Activated T-helper 1 cell treated with anti-CD3 and anti-CD28 coated beads, Interleukin-2, amount 50 U/mL, for 16 hours (primary cell): ENCODE measurements at places on chromosomes 13 and 19.

- no peak for DNase-seq
Observed at GRCh38 chr13:70964124-70964523, 855.9 kb upstream of the KLHL1 start.

DNA sequence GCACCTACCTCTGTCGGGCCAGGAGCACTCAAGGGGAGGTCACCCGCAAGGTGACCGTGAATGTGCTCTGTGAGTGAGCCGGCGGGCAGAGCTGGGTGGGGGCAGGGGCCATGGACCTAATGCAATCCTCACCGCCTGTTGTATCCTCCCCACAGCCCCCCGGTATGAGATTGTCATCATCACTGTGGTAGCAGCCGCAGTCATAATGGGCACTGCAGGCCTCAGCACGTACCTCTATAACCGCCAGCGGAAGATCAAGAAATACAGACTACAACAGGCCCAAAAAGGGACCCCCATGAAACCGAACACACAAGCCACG, 1.8 kb upstream of the ICAM4 start:
- DNase-seq: no peak

GRCh38 chr13:46934749-46935148, 37.9 kb upstream of the HTR2A start:
- DNase-seq: no peak

GRCh38 chr13:76350399-76350798, 535.8 kb downstream of the KCTD12 start:
- DNase-seq: no peak

DNA sequence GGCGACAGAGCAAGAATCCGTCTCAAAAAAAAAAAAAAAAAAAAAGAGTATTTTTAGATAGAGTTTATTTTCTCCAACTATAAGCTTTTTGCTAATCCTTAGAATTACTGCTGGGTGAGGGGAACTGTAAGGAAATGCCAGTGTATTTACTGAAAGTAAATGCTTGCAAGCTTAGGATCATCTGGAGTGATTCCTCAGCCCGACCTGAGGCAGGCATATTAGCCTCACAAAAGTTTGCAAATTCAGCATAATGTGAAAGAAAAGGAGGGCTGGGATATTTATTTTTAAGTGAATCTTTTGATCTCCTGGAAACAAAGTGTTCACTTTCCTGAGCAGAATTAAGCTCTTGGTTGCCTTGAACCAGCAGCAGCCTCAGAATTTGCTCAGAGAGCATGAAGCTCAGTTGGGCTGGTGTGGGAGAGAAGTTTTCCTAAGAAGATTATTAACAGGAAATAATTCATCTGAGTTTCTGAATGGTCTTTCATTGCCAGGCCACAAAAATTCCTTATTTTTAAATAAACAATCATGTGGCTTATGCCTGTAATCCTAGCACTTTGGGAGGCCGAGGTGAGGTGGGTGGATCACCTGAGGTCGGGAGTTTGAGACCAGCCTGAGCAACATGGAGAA, 24.7 kb upstream of the SPATA13 start:
- no peak for DNase-seq

DNA sequence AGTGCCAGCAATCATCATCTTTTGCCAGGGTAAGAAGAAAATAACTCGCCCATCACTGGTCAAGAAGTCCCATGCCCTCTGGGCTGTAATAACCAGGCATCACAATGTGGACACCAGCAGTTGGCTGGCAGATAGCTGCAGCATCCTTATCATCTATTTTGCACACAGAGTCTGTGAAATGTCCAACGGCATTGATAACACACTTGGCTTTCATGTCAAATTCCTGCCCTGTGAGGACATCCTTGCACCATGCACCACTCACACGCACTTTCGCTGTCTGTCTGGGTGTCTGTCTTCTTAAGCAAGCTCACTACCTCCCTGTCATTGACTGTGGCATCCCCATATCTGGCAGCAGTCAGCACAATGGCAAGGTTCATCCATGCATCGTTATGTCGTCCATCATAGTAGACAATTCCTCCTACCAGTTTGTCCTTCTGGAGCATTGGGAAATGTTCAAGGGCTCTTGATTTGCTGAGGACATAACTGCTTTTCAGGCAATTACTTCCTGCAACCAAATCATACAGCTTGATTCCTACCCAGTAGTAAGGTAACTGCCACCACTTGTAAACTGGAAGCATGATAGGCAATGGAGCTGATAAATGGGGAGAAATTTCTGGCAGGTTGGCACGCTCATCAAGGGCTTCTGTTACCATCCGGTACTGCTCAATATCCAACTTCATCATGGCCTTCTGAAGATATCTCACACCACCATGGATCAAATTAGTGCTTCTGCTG, 6.8 kb upstream of the ZSCAN5A start:
- DNase-seq: no peak

DNA sequence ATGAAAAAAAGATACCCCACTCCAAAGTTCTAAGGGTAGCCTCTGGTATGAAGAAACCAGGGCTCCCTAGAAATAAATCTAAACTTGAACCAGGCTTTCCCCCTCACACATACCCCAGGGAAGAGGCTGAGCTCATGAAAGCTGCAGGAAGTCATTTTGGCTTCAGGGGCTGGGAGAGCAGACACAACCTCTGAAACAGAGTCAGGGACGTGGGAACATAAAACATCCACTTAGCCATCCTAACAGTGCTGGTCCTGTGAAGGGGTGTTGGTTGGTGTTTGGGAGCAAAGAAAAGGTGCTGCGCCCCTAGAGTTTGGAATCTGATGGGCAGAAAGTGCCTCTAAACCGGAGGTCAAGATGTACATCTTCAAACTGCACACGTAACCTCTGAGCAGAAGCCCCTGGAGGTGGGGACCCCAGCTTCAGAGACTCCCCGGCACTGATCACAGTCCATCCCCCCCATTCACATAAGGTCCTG, 15.8 kb downstream of the RAB3D start:
- no peak for DNase-seq

DNA sequence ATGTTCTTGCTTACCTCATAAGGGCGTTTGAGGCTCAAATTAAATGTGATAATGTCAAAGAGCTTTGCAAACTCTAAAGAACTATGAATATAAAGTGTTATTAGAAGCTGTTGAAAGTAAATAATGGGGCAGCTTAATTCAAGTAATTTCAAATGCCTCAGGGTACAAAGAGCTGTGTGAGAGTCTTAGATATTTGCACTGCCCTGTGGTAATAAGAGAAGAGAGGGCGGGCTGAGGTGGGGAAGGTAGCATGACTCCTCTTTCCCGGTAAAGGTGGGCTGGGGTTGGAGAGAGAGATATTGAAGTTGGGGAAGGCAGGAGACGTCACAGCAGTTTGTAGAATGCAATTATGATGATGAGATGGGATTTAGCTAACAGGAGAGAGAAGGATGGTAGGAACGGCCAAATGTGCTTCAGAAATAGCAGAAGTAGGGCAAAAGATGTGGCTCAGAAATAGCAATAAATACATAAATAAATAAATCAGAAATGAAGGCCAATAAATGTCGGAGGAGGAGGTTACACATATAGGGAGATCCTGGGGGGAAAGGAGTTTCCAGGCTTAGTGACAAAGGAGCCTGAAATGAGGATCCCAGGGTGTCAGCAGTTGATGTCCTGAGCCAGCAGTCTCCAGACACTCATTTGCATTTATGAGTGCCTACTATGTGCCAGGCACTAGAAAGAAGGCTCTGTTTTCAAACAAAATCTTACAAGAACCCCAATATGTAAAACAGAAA, 35.7 kb upstream of the RCBTB2 start:
- DNase-seq: no peak

- no peak for DNase-seq
Observed at GRCh38 chr13:109163037-109163379, 533.6 kb downstream of the MYO16 start.

GRCh38 chr19:27792576-27793127, 1420.3 kb downstream of the UQCRFS1 start:
- no peak for DNase-seq

GRCh38 chr13:89852570-89852969, 1494.9 kb upstream of the MIR17HG start:
- DNase-seq: no peak

DNA sequence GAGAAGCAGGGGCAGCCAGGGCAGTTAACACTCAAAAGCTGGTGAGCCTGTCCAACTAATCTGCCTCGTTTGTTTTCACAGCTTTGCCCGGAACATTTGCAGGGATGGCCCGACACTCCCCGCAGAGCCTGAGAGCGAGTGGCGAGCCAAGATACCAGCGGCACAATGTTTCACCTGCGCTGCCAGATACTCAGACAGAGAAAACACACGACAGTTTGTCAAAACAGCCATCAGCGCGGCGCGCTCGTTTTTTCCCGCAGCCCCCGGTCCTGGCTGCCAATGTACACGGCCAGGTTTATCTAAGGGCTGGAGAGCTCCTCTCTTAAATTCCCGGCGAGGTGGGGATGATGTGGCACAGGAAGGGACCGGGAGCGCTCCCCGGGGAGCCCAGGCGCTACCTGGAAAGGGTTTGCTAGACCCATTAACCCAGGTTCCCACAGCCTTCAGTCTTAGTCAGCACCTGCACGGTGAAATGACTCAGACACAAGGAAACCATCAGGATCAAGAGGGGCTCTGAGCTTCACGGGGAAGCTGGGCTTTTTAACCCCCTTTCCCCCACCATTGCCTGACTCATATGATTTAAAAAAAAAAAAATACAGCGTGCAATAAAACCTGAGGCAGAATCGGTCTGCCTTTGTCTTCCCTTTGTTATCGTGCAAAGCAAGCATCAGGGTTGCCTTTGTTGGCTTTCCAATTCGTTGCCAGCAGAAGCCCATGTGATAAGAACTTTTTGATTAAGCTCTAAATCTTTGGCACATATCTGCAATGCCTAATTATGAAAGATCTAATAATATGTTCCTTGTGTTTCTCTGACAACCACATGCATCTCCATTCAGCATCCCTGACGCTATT, 186.2 kb downstream of the EFNB2 start:
- no peak for DNase-seq

DNA sequence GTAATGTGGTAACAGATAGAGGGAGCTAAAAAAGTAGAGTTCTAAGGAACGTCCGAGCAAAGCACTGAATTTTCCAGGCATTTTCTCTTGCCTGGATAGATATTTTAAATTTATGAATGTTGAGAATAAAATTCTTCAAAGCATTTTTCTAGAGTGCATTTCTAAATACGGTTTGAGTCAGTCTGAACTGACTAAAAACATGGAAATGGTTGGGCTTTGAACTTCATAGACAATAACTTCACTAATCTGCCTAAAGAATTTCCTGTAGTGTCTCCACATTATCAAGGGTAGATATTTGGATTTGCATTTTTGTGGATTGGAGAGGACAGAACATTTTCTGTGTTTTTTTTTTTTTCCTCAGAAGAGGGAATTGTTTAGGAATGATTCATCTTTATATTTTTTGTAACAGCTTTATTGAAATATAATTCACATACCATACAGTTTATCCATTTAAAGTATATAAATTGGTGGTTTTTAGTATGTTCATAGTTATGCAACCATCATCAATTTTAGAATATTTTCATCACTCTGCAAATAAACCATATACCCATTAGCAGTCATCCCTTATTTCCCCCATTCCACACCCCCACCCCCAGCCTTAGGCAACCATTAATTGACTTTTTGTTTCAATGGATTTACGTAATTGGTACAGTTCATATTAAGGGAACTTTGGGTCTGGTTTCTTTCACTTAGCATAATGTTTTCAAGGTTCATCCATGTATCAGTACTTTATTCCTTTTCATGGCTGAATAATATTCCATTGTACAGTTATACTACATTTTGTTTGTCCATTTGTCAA, 20.7 kb downstream of the GARRE1 start:
- DNase-seq: no peak

- DNase-seq: no peak
Observed at GRCh38 chr13:85825454-85825853, 26.2 kb upstream of the SLITRK6 start.

DNA sequence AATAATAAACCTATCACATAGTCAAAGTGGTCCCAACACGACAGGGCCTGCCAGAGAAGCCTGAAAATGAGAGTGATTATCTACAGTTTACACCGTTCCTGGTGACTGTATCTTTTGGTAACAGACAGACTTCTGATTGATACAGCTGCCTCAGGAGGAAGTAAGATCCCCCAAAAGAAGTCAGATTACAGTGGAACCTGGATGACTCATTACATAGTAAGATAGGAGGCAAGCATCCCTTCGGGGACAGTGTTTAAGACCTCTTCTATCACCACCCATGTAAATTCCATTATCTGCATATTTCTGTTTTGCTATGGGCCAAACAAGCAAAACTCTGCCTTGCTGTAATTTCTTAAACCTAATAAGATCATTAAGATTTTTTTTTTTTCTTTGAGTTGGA, 44.0 kb upstream of the FLT1 start:
- DNase-seq: no peak

DNA sequence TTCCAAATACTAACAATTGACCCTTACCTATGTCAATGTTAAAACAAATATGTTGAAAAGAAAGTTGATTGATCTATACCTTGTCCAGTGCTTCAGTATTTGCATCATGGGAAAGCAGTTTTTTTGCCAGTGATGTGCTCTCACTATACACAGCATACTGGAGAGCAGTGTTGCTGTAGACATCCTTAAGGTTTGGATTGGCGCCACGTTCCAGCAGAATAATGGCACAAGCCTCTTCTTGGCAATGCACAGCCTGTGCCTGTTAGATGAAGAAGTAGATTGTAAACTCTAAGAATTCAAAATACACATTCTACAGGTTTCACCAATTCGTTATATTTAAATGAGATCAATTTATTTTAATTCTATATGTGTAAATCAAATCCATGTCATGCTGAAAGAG, 43.9 kb upstream of the C1QTNF9B start:
- DNase-seq: no peak

DNA sequence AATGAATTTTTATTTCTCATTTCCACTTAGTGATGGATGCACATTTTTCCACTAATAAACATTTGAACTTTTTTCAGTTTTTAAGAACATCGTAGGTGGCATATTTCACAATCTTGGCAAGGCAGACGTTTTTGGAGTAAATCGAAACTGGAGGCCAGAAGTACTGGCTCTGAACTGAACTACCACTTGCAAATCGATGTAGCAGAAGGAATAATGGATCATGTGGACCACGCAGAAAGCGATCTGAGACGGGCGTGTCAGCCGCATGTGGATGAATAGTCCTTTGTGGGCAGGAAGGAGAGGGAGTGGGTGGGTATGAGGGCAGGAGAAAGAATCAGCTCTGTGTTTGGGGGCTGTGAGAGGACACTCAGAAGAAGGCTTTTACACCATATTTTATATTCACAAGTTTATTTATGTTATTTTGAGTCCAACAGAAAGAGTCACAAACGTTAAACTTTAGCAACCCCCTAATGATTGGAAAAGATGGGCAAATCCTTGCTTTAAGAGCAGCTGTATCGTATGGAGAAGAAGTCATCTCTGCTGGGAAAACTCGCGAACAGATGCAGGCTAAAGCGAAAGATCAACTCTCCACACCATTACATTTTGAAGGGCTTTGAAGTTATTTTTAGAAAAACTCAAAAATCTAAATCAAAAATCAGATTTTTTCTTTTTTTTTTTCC, 90.5 kb downstream of the COL4A2 start:
- no peak for DNase-seq

- no peak for DNase-seq
Observed at GRCh38 chr13:72125561-72125960, 258.6 kb upstream of the DACH1 start.

- DNase-seq: no peak
Observed at GRCh38 chr13:44667943-44668342, 91.8 kb upstream of the TSC22D1 start.
